Activated naive CD8-positive, alpha-beta T cell treated with anti-CD3 and anti-CD28 coated beads, Interleukin-2, amount 10 ng/mL, durations not matched to agents 7 days and 5 days (primary cell): ENCODE measurements at places on chromosomes 12 and 14.
A peak's percentile ranks its signal among the peaks of the same experiment; 100 is the strongest.

DNA sequence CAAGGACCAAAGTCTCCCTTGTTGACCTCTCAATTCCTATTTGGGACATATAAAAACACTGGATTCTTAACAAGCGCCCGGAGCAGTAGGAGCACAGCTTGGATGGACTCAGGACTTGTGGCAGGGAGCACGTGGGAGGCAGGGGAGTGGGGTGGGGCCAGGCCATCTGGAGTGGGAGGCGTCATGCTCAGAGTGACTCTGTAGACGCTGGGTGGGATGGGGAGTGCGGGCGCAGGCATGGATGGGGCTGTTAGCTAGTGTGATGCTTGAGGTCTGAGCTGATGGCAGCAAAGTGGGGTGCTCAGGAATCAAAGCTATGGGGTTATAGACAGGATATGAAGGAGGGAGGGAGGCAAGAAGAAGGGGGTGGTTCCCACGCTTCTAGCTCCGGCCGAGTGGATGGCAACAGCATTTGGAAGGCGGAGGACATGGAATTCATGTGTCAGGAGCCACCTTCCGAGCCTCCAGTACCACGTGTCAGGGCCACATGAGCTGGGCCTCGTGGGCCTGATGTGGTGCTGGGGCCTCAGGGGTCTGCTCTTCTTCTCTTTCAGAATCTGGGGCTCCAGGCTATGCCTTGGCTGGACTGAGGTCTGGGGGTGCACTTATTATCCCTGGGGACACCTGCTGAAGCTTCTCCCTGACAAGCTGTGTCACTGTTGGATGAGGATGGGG, 26.2 kb downstream of the MEG3 start:
- no peaks in the 10 kb centered on the region for H3K36me3 ChIP-seq
- H3K27me3 ChIP-seq: no peaks in the 10 kb centered on the region
- no peak for DNase-seq
- no peak overlapping the region for H3K4me3 ChIP-seq
- no peak overlapping the region for H3K27ac ChIP-seq
- peaks cover 2% of the 10 kb centered on the region for H3K4me1 ChIP-seq

DNA sequence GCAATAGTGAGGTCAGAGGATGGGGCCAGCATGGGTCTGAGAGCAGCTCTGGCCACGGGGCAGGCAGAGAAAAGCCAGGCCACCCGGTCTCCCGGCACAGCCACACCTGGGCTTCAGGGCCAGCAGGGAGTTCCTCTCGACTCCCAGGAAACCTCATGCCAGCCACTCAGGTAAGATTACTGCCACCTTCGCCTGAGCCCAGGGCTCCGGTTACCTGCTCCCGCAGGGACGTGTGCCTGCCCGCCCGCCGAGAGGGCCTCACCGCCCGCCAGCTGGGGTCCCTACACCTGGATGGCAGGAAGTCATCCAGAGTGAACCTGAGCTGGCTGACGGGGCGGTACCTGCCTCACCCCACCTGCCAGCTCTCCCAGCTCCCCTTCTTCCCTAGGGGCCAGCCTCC, 7.3 kb downstream of the JAG2 start:
- no peaks in the 10 kb centered on the region for H3K4me1 ChIP-seq
- DNase-seq: no peak
- no peaks in the 10 kb centered on the region for H3K36me3 ChIP-seq
- no peak overlapping the region for H3K27ac ChIP-seq
- H3K4me3 ChIP-seq: no peak overlapping the region
- H3K27me3 ChIP-seq: no peaks in the 10 kb centered on the region

DNA sequence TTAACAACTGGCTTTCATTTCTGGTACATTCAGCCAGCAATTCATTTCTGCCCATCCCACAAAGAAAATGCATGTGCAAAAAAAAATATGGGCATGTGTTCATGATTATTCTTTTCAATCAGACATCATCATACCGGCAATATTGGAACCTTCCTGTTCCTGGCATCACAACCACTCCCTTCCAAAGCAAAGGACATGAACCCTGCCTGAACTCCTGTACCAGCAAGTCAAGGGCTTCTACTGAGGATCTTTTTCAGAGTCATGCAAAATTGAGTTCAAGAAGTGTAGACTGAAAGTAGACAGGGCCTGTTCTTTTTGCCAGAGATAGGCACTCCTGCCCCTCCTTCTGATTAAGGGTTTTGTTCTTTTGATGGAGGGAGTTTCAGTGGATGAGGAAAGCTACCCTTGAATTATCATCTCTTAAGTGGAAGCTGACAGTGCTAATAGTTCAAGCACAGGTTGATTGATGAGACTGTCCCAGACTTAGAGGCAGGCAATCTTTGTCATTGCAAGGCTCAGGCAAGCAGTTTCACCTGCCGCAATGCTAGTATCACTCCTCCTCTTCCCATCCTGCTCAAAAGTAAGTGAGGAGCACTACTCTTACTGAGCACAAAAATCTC, 22.3 kb upstream of the DIO2 start:
- no peak overlapping the region for H3K4me3 ChIP-seq
- DNase-seq: no peak
- H3K27me3 ChIP-seq: no peaks in the 10 kb centered on the region
- H3K27ac ChIP-seq: no peak overlapping the region
- no peaks in the 10 kb centered on the region for H3K36me3 ChIP-seq
- H3K4me1 ChIP-seq: no peaks in the 10 kb centered on the region

GRCh38 chr14:74593241-74593953, 18.6 kb downstream of the LTBP2 start:
- peaks cover 12% of the 10 kb centered on the region for H3K27me3 ChIP-seq
- no peak overlapping the region for H3K27ac ChIP-seq
- no peak overlapping the region for H3K4me3 ChIP-seq
- no peak for DNase-seq
- H3K36me3 ChIP-seq: no peaks in the 10 kb centered on the region

DNA sequence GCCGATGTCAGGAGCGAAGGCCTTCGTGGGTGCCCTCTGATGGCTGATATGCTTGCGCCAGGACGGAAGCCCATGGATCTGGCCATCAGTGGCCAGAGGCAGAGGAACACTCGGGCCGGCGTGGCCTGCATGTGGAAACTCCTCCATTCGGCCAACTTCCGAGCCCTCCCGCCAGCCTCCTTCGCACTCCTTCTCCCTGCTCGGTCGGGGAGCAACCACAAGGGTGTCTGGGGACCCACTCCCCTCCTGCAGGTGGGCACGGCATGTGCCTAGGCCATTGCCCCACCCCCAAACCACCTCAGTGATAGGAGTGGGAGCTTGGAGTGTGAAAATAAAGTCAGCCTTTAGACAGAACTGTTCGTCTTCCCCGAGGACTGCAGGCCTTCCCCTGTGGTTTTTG, 231.3 kb downstream of the BCL11B start:
- H3K4me3 ChIP-seq: no peak overlapping the region
- no peaks in the 10 kb centered on the region for H3K4me1 ChIP-seq
- DNase-seq: peak; percentile 21
- no peaks in the 10 kb centered on the region for H3K27me3 ChIP-seq
- no peaks in the 10 kb centered on the region for H3K36me3 ChIP-seq
- no peak overlapping the region for H3K27ac ChIP-seq

DNA sequence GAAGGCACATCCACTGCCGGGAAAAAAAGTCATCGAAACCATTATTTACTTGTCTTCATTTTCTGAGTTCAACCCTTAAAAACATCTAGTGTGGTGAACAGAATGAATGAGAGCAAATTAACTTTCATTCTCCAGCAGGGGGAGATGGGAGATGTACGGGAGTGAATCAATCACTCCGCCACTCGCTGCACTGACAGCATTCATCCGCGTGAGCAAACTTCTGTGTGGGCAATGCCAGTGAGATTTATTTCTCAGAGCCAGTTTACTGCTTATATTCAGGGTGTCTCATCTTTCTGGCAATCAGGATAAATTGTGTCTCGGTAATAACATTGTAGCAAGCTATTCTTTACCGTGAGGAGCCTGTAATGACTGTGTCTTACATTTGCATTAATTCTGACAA, 463.6 kb upstream of the MIS18BP1 start:
- H3K27me3 ChIP-seq: no peaks in the 10 kb centered on the region
- no peak overlapping the region for H3K4me3 ChIP-seq
- no peaks in the 10 kb centered on the region for H3K36me3 ChIP-seq
